ENCODE measurements at places on chromosomes 6 and 20.

DNA sequence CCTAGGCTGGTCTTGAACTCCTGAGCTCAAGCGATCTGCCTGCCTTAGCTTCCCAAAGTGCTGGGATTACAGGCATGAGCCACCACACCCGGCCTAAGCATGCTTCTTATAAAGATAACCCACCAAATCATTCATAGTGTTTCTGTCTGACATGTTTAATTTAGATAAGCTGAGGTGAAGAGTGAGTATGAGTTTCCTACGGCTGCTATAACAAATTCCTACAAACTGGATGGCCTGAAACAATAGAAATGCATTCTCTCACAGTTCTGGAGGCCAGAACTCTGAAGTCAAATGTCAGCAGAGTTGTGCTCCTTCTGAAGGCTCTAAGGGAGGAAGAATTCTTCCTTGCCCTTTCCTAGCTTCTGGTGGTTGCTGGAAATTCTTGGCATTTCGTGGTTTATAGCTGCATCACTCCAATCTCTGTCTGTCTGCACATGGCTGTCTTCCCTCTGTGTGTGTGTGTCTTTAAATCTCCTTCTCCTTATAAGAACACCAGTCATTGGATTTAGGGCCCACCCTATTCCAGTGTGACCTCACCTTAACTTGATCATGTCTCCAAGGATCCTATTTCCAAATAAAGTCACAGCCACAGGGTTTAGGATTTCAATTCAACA, 29.9 kb downstream of the MAPK13 start:
- no peak for DNase-seq

GRCh38 chr6:159093609-159094443, 49.0 kb upstream of the TAGAP start:
- no peak for DNase-seq

DNA sequence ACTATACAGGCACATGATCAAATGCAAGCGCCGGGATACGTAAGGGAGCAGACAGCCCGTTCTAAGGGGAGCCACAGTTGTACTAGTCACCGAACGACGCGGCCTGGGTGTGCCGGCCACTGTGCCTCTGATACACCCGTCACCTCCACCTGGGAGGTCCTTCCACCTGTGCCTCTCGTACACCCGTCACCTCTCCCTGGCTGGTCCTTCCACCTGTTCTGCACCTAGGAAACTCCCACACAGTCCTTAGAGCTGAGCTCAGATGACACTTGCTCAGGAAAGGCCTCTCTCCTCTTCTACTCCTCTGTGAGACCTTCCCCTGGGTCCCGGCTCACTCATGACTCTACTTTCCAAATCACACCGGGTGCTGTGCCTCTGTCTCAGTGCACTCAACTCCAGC, 245.0 kb downstream of the TTLL2 start:
- no peak for DNase-seq

DNA sequence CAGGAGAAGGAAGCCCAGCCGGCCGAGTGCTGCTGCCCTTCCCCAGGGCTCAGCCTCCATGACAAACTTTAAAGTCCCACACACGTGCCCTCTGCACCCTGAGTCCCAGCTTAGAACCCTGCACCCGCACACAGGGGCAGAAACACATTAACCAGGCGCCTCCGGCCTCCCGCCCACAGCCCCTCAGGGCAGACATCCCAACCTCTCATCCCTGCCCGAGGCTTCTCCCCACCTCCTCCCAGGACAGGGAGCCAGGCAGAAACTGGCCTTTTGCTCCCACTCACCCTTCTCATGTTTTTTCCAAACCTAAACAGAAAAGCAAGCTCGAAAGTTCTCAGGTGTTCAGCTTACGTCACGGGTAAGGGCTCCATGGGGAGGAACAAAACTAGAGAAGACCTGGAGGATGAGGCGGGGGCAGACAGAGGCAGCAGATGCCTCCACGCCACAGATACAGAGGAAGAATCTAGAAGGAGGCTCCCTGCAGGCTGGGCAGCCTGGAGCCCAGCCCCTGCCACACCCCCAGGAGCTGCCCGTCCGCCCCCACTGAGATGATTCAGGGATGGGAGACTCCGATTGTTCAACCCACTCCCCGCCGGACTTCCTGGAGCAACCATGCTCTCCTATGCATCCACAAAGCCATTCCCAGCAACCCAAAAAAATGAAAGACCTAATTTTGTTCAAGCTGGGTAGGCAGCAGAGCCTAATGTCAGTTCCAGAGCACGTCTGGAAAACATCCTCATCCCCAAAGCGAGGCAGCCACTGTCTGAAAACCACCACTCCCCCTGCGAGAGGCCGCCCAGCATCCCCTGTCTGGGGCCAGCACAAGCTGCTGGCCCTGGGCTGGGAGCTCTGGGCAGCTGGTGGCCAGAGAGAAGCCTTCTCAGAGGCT, 8.8 kb downstream of the KCNQ2 start:
- DNase-seq: no peak

GRCh38 chr6:109165392-109165974, 70.2 kb downstream of the CEP57L1 start:
- DNase-seq: no peak

DNA sequence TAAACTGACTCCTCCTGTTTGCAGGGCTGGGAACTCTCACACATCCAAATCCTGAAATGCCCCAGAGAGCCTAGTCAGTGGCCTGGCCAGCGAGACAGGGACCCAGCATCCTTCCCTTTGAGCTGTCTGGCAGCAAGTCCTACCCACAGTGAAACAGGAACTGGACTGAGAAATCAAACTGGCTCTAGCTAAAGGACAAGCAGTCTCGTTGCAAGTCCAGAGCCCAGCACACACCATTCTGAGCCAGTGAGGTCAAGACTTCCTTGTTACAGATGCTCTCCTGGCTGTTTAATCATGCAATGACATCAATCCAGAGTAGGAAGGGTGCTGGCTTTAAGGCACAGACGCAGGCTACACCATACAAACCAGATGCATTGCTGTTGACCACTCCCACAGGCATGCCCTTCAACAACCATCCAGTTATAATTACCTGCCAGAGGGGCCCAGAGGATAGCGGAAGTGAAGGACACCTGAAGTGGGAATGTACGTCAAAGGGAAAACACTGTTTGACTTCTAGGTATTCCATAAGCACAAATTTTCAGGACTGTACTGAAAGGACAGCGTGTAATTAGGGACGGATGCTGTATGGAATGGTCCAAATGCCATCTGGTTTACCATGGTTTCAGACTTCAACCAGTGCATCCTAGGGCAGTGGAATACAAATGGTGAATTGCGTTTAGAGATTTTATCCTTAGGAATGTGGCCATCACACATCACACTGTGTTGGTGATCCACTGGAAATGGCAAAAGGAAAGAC, 114.4 kb downstream of the SLC23A2 start:
- DNase-seq: no peak

DNA sequence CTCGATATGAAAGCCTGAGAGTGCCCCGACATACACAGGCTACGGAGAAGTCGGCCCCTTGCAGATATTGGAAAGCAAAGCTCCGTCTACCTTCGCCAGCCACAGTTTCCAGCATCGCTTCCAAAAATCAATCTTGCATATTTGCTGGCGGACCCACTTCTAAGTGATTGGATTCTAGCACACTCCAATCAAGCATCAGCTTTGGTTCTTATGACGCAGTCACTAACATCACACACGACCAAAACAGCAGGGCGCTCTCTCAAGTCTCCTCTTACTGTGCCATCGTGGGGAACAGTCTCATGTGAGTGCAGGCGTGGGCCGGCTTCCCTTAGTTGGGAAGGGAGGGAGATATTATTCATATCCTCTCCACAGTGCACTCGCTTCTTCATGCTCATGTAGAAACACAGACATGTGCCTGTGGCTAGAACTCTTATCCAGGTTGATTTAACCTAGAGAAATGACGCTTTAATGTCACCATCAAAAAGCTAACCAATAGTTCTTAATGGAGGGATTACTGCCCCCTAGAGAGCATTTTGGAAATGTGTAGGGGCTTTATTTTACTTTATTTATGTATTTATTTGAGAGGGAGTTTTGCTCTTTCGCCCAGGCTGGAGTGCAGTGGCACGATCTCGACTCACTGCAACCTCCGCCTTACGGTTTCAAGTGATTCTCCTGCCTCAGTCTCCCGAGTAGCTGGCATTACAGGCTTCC, 229.8 kb downstream of the SOD2 start:
- no peak for DNase-seq

- DNase-seq: no peak
These were observed 183.5 kb downstream of the CDKAL1 start for GRCh38 chr6:20717743-20718142.

GRCh38 chr6:43096451-43097097, 20.5 kb downstream of the PTK7 start:
- DNase-seq: no peak

DNA sequence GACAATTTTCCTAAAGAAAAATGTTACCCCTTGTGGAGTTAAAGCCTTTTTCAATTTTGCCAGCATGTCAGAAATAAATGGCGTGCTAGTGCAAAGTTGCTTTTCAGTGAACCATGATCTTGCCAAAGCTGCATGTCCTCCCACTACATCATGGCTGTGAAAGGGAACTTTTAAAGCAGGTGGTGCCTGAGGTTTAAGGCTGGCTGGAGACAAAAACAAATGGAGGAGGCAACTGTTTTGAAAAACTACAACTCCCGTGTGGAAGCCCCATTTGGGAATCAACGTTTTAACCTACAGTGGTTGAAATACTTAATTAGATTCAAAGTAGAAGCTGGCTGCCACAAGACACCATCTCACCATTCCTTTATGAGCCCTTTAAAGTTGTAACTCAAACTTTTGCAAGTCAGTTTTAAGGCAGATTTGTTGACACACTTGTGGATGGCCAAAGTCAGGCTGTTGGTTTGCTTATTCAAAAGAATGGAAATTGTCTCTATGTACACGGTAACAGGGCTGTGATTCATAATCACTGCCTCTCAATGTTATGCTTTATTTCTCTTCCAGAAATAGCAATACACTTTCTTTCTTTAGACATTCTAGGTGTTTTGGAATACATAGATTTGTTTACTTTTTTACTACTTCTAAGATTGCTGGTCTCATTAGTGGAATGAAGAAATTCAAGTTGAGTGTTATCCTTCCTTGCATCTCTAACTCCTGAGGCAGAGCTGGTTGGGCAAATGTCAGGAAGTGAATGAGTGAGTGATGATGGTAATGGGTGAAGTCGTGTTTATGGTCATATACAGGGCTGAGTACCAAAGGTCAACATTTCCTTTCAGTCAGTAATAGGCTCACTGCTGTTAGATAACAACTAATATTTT, 196.4 kb upstream of the GMDS start:
- no peak for DNase-seq

DNA sequence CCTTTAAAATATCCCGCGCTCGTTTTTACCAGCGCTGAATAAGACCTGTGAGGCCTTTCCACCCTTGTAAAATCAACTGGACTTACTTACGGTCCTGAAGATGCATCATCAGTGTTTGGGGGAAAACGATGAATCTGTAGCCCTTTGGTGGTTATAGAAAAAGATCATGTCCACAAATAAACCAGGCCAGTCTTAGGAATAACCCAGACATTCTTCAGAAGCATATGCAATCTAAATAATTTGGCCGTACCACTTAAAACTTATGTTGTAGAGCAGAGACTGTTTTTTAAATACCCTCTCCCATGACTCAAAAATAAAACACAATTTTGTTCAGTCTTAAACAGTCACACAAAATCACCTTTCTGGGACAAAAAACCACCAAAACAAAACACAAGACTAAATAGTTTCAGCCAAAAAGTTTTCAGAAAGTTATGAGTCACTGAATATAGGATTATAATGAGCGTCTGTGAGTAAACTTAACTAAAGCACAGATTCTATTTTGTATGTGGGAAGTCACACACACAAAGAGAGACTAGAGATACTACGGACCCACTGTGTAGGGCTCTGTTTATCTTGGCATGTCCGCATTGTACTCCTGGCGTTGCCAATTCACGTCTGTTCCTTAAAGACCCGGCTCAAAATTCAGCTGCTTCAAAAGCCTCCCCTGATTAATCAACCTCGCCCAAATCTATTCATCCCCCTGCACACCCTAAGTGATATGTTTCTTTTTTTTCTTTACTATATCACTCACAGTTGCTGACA, 26.5 kb upstream of the SMOC2 start:
- no peak for DNase-seq

- DNase-seq: no peak
These were observed 3.4 kb upstream of the ZNF217 start for GRCh38 chr20:53597030-53597482.

- no peak for DNase-seq
These were observed 813.0 kb downstream of the DHX35 start for GRCh38 chr20:39775110-39775509.

GRCh38 chr6:284486-284885, 7.8 kb upstream of the DUSP22 start:
- no peak for DNase-seq

DNA sequence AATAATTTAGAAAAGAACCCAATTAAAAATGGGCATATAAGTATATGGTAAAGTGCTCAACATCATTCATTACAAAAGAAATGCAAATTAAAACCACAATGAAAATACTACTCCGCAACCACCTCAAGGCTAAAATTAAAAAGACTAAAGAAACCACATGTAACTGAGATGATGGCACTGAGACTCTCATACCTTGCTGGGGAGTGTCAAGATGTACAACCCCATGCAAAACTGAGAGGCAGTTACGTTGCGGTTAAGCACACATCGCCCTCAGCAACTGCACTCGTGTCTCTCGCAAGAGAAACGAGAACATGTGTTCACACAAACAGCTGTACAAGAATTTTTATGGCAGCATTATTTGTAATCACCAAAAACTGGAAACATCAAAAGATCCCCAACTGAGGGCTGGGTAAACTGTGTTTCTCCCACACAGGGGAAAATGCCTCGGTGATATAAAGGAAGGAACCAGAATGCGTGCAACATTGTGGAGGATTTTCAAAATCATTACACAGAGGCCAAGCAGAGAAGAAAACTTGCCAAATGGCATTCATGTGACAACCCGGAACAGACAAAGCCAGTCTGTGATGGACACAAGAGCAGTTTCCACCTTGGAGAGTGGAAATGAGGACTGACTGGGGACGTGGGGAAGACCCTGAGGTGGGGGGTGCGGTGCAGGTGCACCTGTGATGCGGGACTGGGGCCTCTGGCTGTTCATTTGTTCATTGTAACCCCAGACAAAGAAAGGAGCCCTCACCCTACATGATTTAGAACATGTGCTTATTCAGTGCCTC, 144.9 kb downstream of the WDR27 start:
- no peak for DNase-seq

GRCh38 chr6:166045860-166046200, 121.8 kb downstream of the TBXT start:
- no peak for DNase-seq

GRCh38 chr6:64266351-64266821, 630.8 kb downstream of the PHF3 start:
- DNase-seq: no peak

- DNase-seq: no peak
These were observed 58.7 kb downstream of the BCKDHB start for GRCh38 chr6:80165143-80165542.

DNA sequence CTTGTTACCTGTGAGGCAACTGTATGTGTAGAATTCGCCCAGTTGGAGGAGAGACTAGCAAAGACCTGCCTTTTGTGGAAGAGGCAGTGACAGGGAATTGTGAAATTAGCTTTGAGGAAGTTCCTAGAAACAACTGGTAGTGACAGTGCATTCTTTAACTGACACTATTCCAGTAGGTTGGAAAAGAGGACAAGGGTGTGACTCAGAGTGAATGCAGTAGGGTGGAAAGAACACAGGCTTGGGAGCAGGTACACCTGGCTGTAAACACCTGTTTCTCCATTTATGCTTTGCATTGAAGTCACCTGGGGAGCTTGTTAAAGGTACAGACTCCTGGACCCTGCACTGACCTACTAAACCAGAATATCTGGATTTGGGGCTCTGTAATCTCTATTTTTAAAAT, 295.7 kb downstream of the PHACTR1 start:
- no peak for DNase-seq

All from NCI-H1930 (cell line).